ENCODE measurements at places on chromosomes 7 and 10.

GRCh38 chr10:37789590-37789989 is 67.8 kb downstream of the ZNF248 start:
- DNase-seq = no peak

DNA sequence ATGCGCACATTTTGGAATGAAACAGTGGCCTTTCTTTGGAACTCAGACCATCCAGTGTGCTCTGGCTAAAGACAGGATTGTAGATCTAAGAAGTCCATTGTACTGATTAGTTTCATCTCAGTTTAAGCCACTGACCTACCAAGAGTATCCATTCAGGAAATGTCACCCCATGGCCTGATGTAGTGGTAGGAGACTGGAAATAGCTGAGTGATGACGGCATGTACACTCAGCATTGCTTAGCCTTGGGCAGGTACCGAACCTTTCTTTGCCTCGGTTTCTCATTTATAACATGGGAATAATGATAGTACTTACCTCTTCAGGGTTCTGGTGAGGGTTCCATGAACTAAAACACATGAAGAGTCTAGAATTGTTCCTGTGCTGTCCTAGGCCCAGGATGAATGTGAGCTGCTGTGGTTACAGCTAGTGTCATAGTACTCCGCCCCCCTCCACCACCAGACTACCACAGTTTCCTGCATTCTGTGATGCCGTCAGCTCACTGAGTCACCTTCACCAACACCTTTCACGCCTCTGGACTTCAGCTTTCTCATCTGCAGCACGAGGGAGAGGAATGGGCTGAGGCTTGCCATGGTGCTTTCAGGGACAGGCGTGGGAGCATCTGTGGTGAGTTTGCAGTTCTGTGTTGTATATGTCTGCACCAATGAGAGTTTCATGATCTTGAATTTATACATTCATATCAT is 484.0 kb upstream of the GALNT17 start:
- DNase-seq = peak; percentile 82

DNA sequence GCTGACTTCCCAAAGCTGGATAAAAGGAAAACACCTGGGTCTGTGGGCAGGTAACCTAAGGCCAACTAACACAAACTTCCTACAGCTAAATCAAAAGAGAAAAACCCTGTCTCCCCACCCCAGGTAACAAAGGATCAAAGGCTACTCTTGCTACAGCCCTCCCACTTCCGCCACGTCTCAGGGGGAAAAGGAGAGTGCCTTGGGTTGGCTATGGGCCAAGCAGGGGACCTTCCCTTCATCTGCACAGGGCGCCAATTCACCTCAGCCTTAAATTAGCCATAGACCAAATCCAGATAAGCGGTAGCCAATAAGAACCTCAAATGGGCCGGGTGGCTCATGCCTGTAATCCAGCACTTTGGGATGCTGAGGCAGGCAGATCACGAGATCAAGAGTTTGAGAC is 69.1 kb upstream of the LANCL2 start:
- no peak for DNase-seq

DNA sequence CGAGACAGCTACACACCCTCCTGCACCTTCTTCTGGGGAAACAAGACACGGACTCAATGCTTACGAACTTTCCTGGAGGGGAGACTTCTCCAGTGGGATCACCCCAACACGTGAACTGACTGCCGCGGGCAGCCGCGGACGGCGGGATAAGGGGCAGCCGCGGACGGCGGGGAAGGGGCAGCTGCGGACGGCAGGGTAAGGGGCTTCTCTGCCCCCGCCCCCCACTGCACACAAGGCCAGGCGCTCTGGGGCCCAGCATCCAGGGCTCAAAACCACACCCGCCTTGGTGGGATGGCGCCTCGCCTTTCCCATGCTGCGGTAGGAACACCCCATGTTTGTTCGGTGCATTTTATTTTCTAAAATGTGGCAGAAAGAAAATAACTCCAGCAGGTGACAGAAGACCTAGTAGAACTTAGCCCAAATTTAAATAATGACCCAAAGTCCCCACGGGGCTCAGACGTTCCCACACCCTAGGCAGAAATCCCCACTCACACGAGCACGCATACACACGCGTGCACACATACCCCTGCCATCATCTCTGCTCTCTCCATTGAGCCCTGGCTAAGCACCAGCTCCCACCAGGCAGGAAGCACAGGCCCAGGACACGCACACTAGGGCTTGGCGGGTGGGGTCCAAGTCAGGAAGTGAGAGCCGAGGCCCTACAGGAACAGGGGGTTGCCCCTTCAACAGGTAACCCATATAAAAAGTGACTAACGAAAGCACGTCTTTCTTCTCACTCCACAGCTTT is 26.6 kb upstream of the GPR146 start:
- DNase-seq = no peak

DNA sequence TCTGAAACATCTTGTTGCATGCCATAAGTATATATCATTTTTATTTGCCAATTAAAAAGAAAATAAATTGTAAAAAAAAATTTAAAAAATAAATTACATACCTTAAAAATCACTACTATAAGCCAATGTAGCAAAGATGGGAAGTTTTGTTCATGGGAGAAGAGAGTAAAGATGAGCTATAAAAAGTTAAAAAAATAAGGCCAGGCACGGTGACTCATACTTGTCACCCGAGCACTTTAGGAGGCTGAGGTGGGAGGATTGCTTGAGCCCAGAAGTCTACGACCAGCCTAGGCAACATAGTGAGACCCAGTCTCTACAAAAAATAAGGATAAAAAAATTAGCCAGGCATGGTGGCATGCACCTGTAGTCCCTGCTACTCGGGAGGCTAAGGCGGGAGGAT is 8.4 kb upstream of the STK32C start:
- no peak for DNase-seq

GRCh38 chr10:78754269-78755062 is 314.3 kb upstream of the ZMIZ1 start:
- DNase-seq = no peak

DNA sequence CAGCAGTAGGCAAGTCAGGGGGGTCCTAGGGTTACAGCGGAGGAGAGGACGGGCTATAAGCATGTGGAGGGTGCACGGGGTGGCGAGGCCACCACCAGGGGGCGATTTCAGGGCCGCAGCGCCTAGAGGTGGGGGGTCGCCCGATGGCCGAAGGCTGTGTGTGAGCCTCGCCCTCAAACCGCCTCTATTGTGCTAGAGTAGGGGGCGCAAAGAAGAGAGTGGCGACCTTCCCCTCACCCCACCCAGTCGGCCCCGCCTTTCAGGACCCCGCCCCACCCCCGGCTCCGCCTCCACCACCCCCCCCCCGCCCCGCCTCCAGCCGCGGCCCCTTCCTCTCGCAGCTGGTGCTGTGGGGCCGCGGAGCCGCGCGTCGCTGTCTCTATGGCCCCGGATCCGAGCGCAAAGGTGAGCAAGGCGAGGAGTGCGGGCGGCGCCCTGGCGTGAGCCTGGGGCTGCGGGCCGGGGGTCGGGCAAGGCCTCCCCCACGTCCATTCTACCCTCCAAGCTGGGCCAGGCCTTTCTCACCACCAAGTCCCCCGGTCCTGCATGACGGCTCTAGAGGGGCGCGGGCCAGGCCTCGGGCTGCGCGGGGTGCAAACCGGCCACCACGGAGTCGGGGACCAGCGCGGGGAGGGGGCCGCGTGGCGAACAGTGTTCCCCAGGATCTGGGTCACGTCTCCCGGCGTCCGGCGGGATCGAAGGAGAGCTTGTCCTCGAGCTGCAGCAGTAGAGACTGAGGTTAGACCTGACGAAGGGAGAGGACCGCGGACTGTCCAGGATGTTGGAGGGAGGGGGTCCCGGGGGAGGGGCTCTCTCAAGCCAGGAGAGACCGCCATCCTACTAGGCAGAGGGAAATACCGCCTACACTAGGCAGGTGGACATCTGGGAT is at the start of gene SEMA4G:
SEMA4G (plus strand) TSS at position 318 of the 889 bp plus-strand sequence. CDS start 3,409 bp downstream, outside the sequence.
- DNase-seq = peak; percentile 3

DNA sequence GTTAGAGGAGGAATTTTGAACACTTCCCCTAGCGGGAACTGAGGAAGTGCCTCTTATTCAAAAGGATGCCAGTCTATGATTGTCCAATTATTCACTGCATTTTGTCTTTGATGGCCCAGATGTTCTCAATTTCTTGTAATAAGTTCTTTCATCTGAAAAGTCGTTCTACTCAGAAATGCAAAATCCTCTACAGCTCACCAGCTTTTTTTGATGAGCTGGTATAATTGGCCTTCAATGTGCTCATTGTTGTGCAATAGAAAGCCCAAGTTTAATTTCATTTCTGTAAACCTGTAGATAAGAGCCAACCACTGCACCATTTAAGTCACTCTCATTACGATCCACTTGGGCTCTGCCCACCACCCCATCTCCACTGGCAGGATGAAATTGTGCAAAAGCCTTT is 978.7 kb upstream of the AUTS2 start:
- no peak for DNase-seq

- no peak for DNase-seq
Observed at GRCh38 chr7:146654048-146654447, 537.4 kb downstream of the CNTNAP2 start.

GRCh38 chr7:55191161-55191925 is 172.5 kb downstream of the EGFR start:
- DNase-seq = no peak

- DNase-seq = no peak
Observed at GRCh38 chr7:63092951-63093350, 905.7 kb upstream of the ZNF722 start.

DNA sequence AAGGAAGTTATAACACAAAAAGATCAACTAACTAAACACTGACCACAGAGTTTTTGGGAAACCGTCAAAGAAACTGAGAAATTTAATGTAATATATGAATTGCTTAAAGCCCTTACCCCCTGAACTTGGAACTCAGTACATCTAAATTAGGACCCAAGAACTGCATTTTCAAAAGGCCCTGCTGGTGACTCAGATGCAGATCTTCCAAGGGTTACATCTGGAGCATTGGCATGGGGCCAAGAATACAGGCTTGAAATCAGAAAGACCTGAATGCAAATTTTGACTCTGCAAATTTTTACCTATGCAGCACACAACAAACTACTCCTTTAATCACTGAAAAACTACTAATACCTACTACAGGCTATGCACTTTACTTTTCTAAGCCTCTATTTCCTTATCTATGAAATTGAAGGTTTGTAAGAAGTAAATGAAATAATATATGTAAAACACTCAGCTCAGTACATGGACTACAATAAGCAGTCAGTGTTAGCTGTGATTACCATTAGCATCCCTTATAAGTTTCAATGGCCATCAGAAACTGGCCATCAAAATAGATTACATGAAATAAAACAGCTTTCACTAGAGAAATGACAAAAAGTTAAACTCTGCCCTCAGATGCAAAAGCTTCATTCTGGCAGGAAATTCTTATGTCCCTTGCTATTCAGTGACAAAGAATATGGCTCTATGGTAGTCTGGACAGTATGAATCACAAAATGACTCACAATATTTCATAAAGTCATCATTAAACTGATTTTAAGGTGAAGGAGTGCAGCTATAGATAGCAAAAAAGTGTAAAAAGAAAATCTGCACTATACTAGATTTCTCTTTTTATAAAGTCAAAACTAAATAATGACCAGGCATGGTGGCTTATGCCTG is 43.6 kb downstream of the NSUN6 start:
- DNase-seq = no peak

DNA sequence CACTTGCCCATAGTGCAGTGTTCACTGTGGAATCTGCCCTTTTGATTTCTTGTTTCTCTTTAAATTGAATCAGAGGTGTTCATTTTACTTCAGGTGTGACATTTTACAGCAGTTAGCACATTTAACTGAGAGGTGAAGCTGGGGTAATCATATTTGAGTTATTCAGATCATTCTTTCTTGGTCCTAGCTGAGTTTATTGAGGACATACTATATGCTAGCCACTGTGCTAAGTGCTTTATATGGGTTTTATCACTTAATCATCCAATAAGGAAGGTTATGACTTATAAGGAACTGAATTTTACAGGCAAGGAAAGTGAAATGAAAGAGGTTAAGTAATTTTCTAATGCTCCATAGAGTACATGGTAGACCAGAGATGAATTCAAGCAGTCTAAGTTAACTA is 79.7 kb downstream of the PON1 start:
- DNase-seq = no peak

- DNase-seq = no peak
Observed at GRCh38 chr7:14332155-14332554, 342.7 kb upstream of the ETV1 start.

- DNase-seq = no peak
Observed at GRCh38 chr7:29289156-29290021, 94.8 kb downstream of the CHN2 start.

DNA sequence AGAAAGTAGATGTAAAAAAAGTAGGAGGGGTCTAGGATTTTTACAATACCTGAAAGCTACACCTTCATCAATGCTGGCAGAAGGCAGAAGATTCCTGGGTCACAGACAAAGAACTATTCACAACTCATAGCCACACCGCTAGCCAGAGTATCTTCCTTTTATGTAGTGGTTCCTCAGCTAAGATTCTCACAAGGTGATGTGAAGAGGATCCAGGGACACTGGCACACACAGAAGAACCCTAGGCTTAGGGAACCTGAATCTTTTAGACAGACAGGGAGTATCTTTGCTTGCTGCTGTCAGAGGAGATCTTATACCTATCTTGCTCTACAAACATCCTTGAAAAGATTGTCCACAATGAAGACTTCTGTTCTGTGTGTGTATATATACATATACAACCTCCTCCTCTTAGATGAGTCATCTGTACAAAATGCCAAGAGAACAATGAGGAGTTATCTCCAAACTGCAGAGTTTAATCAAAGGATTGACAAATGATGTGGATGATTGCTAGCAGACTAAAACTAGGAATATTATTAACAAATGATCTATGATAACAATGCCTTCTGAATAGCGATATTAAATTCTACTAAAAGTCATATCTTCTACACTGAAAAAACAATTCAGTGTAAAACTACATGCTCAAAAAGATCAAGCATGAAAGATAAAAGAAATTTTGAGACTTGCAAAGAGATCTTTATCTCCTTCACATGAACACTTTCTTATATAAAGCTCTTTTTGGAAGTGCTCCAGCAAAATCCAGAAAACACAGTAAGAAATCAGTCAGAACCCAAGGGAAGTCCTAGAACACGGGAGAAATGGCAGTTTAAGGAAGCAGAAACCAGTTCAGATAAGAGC is 409.3 kb downstream of the PARD3 start:
- DNase-seq = no peak

DNA sequence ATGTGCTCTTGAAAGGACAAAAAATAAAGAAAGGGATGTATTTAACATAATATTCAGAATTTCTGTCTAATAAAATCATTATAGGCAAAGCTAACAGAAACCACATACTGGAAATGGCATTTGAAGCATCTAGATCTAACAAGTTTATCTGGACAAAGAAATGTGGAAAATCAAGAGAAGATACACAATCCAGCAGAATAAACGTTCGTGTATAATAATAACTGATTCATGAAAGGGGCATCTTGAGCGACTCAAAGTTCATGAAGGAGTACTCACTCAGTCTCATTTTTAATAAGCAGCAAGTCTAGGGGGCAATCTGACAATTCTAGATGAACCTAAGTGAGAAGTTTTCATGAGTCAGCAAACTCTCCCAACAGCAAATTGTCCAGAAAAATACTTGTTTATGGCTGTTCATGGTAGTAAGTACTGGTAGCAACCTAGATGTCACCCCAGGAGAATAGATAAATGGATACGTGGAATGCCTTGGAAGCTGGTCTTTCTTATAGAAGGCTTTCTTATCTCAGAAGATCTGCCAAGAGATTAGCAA is 541.8 kb downstream of the INHBA start:
- DNase-seq = no peak

GRCh38 chr7:47227762-47228177 is 354.1 kb downstream of the TNS3 start:
- no peak for DNase-seq

All from CD4-positive, alpha-beta T cell treated with Interleukin-4 for 4 hours (primary cell).